Hypothalamus (tissue), 51 donors: ENCODE measurements at places on chromosomes 2 and 18.

DNA sequence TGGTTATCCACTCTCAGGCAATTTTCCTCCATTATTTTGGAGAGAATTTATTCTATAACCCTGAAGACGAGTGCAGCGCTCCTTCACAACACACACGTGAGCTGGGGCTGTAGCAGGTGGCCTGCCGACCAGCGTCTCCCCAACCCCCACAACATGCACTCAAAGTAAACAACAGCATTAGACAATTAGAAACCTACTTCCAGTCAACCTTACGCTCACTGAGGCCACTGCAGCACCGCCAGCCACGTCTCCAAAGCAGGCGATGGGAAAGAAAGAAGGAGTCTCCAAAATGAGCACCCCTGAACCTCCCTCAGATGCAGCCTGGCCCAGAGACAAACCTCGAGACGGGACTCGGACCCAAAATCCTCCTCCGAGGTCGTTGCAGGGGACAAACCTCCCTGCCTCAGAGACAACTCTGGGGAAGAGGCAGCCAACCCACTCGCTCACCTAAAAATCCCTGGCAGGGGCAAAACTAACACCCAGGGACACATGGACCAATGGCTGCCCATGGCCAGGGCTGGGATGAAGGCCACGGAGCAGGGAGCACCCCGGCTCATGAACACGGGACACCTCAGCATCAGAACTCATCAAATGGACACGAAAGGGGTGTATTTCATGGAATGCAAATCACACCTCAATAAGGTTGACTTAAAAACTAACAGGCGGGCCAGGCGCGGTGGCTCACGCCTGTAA is 2.6 kb downstream of the SLC66A2 start:
- DNase-seq: no peak

DNA sequence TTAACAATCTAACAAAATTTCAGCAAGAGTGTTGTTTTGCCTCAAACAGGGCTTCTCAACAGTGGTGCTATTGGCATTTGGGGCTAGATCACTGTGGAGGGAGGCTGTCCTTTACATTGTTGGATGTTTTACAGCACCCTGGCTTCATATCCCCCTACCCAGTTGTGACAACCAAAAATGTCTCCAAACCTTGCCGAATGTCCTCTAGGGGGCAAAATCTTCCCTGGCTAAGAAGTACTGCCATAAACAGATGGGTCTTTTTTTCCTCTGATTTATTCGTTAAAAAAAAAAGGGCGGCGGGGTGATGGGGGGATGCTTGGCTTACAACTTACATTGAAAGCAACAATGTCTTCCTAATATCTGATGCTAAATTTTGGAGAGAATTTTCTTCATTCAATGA is 207.6 kb upstream of the CCDC150 start:
- no peak for DNase-seq

DNA sequence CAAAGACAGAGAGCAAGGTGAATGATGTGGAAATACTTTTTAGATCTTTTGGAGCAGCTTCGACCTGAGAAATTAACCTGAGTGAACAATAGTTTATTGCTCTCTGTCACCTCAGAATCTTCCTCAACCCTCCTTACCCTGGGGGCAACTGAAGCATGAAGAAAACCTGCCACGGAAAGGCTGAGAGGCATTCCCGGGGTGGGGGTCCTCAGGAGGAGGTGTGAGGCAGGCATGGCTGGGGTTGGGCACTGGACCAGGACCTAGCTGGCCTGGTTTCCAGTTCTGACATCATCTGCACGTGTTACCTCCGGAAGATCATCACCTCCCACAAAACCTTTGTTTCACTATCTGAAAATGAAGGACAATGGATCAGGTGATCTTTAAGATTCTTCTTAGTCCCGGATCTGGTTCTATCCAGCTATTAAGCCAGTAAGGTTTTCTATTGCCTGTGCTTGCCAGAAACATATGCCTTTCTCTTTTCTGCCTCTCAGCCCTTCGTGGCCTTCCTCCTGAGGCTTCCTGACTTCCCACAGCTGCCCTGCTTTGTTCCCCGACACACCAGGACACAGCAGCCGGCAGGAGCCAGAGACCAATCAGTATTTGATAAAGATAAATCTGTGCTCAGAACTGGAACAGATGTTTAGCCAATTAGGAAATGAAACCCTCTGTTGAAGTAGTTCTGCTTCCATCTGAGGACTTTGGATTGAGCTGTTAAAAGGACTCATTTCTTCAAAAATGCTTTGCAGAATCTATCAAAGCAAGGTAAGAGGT is 232.5 kb downstream of the TDRD15 start:
- no peak for DNase-seq

GRCh38 chr2:39845460-39846146 is 66.5 kb upstream of the THUMPD2 start:
- no peak for DNase-seq

DNA sequence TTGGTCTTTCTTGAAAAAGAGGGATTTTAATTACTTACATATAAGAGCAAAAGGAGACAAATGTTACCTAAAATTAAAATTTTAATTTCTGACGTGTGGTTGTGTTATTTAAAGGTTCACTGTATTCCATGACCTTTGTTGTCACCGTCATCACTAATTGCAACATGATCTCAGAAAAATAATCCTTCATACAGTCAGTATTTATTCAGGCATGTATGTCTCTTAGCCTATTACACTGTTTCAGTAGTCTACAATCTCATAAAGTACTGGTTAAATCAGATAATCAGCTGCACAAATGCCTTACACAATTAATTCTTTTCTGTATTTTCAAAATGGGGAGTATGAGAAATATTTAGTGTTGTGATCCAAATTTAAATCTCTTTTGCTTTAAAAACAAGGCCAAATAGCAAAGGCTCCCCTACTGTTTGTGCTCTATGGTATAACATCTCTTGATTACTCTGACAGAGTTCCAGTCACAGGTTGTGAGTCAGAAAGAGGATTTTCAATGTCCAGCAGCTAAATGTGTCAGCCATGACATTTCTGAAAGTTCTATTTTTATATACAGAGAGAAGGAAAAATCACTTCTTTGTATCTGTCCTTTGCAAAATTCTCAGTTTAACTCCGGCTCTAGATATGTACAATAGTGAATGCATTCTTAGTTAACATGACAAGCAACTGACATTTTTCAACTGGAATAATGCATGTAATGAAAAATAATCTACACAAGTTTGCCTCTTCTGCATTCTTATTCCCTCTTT is 184.0 kb downstream of the FIGN start:
- no peak for DNase-seq

GRCh38 chr18:56479841-56480240 is 158.6 kb downstream of the TXNL1 start:
- no peak for DNase-seq

- no peak for DNase-seq
Observed at GRCh38 chr2:74952575-74952974, 5.9 kb upstream of the POLE4 start.
